ENCODE measurements at places on chromosomes 7 and 10.

GRCh38 chr10:132447446-132448247 is 50.6 kb downstream of the PWWP2B start:
- DNase-seq, result peak; percentile 92

DNA sequence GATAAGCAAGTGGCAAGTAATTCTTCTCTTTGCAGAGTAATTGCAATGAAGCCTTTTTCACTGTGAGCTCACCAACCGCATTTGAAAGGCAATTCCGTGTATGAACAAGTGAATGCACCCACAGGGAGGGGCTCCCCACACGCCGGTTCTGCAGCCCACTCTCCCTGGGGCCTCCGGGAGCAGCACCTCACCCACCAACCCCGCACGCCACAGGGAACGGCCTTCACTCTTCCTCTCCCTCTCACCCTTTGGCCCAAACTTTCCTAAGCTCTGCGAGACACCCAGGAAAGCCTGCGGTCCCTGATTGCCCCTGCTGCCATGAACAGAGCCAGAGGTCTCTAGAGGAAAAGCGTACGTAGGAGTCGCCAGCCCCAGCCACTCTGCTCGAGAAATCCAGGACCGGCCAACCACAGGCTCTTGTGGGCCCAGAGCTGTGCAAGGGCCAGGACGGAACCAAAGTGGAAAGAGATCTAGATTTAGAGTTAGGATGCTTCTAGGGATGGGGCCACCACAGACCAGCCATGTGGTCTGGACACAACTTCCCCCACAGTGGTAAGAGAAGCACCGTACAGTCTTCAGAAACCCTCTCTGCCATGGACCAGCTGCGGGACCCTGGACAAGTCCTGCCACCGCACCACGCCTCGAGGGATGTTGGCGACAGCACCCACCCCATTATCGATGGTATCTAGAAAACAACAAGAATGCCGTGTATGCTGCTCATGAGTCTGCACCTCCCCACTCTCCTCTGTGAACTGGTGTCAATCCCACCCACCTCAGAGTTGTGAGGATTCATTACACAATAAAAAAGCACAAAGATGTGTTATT is 3.6 kb downstream of the WDR86 start:
- DNase-seq, result no peak

DNA sequence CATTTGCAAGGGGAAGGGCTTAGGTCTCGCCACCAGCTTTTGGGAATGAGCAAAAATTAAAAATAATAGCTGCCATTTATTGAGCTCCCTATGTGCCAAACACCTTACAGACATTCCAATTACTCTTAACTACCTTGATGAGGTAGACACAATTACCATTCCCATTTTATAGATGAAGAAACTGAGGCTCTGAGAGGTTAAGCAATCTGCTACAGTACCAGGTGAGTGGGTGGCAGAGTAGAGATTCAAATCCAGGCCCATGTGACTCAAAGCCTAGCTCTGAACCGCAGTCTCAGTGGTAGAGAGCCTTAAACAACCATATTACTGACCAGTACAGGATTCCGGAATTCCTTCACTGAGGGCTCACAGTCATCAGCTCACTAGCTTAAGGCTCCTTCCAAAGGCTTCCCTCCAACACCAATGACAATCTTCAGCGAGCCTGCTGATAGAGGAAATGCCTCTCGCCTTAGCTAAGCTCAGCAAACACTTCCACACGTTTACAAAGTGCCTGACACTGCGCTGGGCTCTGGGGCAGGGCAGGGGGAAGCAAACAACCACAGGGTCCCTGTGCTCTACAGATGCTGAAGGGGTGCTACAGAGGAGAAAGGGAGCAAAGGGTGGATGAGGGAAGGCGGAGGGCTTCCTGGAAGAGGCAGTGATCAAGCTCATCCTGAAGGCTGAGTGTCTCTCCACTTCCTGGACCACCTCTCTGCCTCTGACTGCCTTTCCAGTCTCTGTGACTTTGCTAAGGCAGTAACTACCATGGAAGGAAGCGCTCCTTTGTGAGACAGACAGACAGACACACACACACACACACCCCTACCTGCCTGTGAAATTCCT is 7.4 kb downstream of the LRRC20 start:
- no peak for DNase-seq

GRCh38 chr7:137625197-137625596 is 221.6 kb downstream of the DGKI start:
- DNase-seq, result no peak

GRCh38 chr7:28239823-28240204 is 59.2 kb upstream of the JAZF1 start:
- DNase-seq, result no peak

DNA sequence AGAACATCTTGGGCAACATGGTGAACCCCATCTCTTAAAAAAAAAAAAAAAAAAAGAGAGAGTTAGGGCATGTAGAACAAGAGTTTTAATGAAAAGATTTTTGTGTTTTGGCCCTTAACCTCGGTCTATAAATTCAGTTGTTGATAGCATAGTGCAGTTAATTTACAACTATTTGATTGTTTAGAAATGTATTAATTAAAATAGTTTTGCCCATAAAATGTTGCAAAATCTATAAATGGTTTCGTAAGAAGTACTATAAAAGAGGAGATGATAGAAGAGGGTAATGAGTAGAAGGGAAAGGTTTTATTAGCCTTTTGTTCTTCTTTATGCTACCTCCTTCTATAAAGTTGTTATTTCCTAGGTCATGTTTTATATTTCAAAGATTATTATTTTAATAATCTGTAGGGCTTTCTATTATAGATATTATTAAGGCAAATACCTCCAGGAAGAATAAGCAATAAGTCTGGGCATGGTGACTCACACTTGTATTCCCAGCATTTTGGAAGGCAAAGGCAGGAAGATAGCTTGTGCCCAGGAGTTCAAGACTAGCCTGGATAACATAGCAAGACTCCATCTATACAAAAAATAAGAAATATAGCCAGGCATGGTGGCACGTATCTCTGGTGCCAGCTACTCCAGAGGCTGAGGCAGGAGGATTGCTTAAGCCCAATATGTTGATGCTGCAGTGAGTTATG is 73.3 kb downstream of the MCU start:
- no peak for DNase-seq

Measured in CD8-positive, alpha-beta memory T cell (primary cell).